ENCODE measurements at places on chromosomes 5 and 9. TPM values are rescaled to one million over a fixed set of nuclear protein-coding genes. Genes with fewer than 3 reads are reported as not detected.

GRCh38 chr5:19733612-19734495 is 254.1 kb downstream of the CDH18 start:
- DNase-seq: no peak

DNA sequence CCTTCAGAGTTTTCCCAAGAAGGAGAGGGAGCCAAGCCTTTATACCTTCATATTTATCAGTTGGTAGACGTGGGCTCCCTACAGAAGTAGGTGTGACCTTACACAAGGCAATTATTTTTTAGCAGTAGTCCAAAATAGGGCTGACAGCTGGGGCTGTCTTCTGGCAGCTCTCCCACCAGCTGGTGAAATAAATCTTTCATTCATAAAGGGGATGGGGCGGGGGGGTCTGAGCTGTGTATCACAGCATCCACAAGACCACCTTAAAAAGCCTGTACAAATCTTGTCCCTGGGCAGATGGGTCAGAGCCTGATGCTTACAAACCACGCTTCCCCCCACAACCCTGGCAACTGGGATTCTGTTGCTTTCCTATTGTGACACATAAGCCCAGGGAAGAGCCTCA is 19.7 kb downstream of the CSF2 start:
- DNase-seq: no peak

DNA sequence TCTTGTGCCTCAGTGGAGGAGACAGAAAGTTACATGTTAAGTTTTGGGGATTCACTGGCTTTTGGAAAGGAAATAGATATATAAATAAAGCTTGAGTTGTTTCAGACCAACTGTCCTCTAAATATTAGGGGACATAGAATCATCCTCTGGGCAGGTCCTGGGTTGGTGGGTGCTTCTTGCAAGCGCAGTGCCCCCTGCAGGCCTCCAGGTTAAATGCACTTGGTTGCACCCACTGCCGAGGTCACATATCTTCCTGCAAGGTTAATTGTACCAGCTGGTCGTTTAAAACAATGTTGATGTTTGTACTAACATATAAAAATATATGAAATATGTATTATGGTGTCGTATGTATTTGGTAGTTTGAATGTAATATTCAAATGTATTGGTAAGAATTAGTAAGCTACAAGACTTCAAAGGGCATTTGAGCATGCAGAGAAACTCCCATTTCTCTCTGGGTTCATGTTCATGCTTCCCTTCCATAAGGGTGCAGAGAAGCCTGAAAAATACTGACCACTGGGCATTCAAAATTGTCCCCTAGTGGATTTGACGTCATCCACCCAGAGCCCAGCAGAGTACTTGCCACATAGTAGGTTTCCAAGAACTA is 87.0 kb downstream of the ZNF618 start:
- DNase-seq: peak; percentile 29

SHC3 gene
- 0.69 TPM for polyA plus RNA-seq

DNA sequence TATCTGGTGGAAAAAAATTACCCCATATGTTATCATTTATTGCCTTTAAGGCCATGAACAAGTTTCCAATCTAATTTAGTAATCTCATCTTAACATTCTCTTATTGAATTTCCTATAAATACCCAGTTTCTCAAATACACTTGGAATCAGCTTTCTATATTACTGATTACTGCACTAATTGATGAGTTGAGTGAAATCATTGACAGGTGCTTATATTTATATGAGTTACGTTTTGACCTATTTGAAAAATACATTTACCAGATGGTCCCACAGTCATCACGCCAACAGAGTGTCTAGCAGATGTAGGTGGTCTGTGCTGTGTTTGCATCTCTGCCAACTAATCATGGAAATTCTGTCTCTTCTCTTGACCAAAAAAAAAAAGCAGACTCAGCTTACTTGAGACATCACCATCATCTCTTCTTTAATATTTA is 307.3 kb upstream of the NREP start:
- DNase-seq: no peak

- peak; percentile 62 for DNase-seq
These were observed 1.5 kb downstream of the CERT1 start for GRCh38 chr5:75509956-75510355.

GRCh38 chr5:93990504-93991070 is 249.2 kb upstream of the POU5F2 start:
- DNase-seq: peak; percentile 13

DNA sequence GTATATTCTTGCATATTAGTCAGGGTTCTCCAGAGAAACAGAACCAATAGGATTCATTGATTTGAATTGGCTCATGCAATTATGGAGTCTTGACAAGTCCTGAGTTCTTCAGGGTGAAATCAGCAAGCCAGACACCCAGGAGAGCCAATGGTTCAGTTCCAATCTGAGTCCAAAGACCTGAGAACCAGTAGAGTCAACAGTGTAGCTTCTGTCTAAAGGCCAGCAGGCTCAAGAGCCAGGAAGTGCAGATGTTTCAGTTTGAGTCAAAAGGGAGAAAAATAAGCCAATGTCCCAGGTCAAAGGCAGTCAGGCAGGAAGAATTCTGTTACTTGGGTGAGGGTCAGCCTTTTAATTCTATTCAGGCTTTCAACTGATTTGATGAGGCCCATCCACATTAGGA is 37.8 kb upstream of the ANKRD34B start:
- peak; percentile 10 for DNase-seq

TAF1L gene
- 0.03 TPM for polyA plus RNA-seq

All from large intestine (tissue), 12 donors.